ENCODE measurements at places on chromosomes 7 and 10.

DNA sequence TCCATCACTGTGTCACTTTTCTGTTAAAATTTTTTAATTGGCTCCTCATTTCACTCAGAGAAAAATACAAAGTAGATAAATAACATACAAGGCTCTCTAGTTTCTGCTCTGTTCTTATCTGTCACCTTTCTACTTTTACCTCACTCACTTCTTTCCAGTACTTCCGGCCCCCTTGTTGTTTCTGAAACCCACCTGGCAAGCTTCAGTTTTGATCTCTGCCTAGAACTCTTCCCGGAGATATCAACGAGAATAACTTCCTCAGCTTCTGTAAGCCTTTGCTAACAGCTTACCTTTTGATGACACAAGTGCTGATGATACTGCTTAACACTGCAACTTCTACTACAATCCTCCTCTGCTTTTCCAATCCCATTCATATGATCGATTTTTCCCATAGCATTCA lies 566.2 kb downstream of the PCDH15 start:
- DNase-seq = no peak

DNA sequence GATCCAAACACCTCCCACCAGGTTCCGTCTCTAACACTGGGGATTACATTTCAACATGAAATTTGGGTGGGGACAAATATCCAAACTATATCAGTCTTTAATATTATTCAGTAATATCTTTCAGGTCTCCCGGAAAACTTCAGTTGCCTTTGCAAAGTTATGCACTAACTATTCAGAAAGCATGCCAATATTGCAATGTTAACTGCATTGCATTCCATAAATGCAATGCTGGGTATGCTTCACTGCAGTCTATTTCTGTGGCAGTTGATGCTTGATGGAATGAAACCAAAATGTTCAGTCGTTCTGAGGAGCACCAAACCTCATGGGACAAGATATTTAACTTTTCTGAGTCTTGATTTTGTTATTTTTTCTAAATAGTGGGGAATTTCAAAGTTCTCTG lies 147.5 kb downstream of the SLC16A9 start:
- DNase-seq = no peak

- DNase-seq = no peak
These were observed 305.9 kb upstream of the MGMT start for GRCh38 chr10:129161150-129161549.

- peak; percentile 10 for DNase-seq
These were observed 150.2 kb downstream of the TCF7L2 start for GRCh38 chr10:113100281-113100680.

- DNase-seq = peak; percentile 28
These were observed 43.4 kb upstream of the ADO start for GRCh38 chr10:62761115-62761514.

- no peak for DNase-seq
These were observed 249.0 kb downstream of the TNS3 start for GRCh38 chr7:47332681-47333553.

DNA sequence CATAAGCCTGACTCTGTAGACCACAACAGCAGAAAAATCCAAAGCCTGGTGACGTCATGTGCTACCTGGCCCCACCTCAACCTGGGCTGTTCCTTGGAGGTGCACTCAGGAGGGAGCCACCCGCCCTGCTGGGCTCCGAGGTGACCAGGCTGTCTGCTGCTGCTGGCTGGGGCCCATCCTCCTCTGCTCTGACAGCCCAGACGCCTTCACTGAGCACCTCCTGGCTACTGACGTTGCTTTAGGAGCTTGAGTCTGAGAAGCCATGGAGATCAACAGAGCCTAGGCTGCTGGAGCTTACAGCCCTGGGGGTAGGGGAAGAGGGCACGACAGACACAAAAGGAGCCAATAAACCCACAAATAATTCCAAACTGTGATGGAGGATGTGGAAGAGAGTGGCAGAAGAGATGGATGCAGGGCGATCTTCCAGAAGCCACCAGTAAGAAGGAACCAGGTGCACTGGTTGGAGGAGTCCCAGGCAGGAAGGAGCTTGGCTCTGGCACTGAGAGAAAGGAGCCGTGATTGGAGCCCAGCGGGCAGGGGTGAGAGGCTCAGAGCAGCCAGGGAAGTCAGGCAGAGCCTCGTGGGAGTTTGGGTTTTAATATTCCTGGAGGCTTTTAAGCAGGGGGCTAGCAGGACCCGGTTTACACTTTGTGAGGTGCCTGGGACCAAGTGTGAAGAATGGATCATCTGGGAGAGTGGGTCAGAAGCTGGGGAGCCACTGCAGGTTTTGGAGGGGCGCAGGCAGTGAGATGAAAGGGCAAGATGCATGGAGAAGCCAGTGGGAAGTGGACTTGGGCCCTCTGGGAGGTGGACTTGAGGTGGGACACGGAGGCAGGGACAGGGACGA lies 1.7 kb upstream of the PTPRE start:
- DNase-seq = no peak

DNA sequence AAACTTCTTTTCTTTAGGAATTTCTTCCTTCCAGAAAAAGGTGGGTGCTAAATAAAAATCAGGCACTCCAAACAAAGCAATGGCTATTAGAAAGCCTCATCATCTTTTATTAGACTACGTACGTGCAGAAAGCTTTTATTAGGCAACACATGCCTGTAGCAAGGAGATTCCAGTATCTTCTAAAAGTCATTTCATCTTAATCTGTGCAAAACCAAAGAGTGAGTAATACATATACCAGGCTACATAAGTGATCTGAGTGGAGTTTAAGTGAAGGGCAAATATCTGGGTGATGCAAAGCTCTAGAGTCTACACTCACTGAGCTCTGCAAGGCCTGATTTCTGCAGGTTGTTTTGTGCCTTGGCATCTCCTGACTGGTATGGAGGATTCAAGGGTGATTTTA lies 231.7 kb downstream of the ELMO1 start:
- DNase-seq = no peak

GRCh38 chr10:99427566-99428190 lies 2.7 kb downstream of the GOT1 start:
- DNase-seq = no peak

GRCh38 chr7:155456738-155457543 lies 988 bp upstream of the EN2 start:
- no peak for DNase-seq

- peak; percentile 69 for DNase-seq
These were observed 40.7 kb downstream of the SGMS1 start for GRCh38 chr10:50582766-50583762.

- peak; percentile 93 for DNase-seq
These were observed 12.4 kb upstream of the ARHGAP12 start for GRCh38 chr10:31940839-31941653.

- DNase-seq = no peak
These were observed 180.6 kb downstream of the DOCK4 start for GRCh38 chr7:112025556-112025955.

DNA sequence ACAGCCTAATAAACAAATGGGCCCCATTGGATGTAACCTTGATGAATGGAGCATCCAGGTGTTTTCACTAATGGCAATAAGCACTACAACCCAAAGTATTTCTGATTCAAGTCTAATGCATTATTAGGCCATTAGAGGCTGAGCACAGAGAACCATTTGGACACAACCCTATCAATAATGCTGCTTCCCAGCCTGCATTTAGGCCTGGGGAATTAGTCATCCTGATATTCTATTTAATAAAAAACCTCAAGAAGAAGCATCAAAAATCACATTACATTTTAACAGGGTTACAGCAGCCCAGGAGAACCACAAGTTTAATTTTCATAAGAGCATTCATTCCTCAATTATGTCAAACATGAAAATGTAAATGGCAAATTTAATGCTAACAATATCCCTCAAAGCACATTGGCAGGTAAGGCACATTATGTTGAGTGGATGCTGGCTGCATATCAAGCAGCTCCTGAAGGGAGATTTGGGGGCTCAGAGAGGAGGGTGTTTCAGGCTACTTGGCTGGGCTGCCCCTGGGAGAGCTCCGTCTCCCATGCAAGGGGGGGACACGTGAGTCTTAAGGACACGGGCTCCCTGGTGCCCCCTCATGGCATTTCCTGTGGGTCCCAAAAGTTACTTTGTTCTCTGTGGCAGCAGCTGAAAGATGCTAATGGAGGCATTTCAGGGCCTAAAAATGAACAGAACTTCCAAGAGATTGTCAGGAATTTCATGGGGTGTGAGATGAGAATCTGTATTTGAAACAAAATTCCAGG lies 143.4 kb downstream of the HERPUD2 start:
- DNase-seq = no peak

DNA sequence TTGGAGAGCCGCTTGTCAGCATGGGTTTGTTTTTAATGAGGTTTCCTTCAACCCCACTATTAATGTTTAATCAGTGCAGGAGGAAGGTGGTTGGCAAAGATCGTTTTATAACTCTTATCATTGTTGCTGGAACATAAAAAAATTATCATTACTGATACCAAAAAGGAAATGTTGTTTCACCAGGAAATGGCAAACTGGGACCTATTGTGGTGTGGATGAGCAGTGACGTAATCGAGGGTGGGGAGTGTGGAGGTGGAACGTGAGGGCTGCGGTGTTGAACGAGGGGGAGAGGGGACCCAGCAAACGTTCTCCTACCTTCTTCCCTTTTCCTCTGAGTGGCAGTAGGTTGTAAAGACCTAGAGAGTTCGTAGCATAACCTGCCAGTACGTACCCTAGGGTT lies 71.9 kb upstream of the TOMM7 start:
- DNase-seq = no peak

- DNase-seq = no peak
These were observed 146.8 kb downstream of the CALN1 start for GRCh38 chr7:72265071-72265904.

GRCh38 chr7:506391-506831 lies 13.2 kb downstream of the PDGFA start:
- no peak for DNase-seq

GRCh38 chr10:3429676-3430075 lies 257.1 kb upstream of the PITRM1 start:
- DNase-seq = no peak

DNA sequence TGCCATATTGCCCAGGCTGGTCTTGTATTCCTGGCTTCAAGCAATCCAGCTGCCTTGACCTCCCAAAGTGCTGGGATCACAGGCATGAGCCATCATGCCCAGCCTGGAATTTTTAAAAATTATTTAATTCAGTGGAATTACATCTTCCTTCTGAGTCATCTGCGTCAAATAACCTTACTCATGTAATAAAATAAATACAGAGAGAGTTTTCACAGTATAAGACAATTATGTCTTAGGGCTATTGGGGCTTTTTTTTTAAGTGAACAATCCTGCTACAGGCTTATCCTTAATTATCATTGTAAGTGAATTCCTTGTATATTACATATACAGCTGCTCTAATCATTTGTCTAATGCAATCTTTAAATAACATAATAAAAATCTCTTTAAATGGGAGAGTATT lies 108.3 kb downstream of the MAPK8 start:
- no peak for DNase-seq

GRCh38 chr7:99140813-99141212 lies 3.1 kb downstream of the SMURF1 start:
- DNase-seq = no peak

GRCh38 chr10:130439766-130440165 lies 303.6 kb downstream of the GLRX3 start:
- DNase-seq = no peak

DNA sequence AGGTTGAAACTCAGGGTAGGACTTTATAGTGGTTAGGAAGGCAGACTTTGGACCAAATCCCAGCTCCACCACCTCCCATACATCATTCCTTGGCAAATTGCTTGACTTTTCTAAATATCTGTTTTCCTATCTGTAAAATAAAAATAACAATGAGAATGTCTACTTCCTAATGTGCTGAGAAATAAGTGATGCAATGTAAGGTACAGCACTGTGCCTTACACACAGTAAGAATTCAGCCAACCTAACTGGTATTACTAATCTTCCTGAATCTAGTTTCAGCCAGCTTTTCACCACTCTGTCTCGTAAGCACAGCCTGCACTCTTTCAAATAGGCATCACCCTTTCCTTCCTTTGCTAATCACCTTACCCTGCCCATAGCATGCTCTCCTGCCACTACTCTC lies 9.7 kb downstream of the PRLHR start:
- peak; percentile 15 for DNase-seq

DNA sequence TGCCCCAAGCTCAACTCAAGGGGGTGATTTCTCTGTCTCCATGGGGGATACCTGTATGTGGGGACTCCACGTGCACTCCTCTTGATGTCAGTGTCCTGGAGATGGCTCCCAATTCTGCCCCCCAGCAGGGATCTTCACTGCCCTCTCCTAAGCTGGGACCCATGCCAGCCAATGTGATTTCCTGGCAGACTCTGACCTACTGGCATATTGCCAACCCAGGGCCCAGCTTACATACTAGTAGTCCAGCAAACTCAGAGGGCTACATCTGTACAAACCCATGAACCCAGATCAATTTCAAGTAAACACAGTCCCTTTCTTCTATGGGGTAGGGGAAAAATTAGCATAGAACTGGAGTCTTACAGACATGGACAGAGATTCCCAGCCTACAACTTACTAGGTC lies 26.2 kb upstream of the BMPR1A start:
- DNase-seq = peak; percentile 56

DNA sequence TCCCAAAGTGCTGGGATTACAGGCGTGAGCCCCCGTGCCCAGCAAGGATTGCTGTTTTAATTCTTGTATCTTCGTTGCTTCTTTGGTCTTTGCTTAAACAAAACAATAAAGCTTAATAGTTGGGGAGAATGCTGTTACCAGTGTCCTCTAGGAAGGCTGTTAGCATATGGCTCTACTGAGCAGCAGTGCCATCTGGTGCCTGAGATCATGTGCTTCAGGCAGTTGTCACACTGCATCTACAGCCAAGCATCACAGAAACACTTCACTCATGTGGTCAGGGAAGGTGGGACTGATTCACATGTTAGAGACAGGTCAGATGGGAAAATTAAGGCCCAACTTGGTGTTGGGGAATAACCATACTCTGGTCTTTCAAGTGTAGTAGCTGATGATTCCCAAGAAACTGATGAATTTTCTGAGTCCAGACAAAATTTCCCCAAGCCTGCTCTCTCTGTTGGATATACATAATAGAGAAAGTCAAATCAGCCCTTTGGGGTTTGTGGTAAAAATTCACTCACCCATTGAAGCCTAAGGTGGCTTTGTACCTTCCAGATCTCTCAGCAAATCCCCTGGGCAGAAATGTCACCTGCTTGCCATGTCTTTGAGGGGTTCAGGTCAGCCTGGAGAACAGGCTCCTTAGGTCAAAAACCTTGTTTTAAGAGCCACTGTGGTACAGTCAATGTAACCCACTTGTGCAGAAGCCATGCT lies 28.4 kb downstream of the UBE2D4 start:
- peak; percentile 70 for DNase-seq

DNA sequence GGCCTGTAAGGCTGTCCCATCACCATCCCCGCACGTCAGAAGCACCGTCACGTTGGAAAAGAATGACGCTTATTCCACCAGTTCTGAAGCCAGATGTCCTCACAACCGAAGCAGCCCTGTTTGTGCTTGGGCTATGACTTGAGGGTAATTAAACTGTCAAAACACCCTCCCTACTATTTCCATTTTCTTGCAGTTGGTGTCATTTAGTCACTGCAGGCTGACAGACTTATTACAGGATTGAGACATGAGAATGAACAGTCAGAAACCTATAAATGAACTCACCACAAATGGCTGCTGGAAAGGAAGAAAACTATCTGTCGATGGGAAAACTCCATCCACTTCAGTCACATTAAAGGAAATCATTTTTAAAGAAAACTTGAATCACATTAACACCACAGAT lies 85.3 kb downstream of the VOPP1 start:
- DNase-seq = no peak

All from DMS53 (cell line).